ENCODE measurements at places on chromosomes 6 and 20. TPM values are rescaled to one million over a fixed set of nuclear protein-coding genes. Genes with fewer than 3 reads are reported as not detected.

BACH2 gene
- total RNA-seq = 66.9 TPM

TCP11 gene
- total RNA-seq = not detected

- DNase-seq = no peak
Measured at GRCh38 chr6:56043761-56044160, 168.4 kb upstream of the BMP5 start.

SUMO4 gene
- 3.7 TPM for total RNA-seq

- DNase-seq = no peak
Measured at GRCh38 chr20:41717483-41717882, 99.3 kb upstream of the CHD6 start.

DNA sequence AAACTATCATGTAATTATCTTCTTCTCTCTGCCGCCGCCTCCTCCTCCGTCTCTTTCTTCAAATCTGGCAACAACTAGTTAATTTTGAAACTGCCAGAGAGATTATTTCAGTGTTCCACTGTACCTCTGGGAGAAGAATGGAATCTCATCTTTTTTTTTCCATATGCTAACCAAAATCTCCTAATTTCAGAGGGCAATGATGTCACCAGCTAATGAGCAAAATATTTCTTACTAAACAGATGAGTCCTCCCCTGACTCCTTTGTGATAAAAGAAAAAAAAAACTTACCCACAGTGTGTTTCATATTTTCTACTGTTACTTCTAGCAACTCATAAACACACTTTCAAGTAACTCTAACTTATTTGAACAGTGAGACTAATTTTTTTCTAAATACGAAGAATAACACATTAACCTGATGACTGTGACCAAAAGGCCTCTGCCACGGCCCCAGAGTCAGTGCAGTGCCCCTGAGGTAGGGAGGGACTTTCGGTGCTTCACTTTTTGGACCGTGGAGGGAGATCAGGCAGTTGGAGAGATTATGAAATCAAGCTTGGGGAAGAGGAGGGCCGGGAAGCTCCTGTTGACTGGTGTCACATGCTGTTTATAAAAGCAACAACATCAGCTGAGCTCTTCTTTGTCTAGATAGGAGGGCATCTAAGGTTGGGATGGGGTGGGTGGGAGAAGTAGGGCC lies 159.6 kb downstream of the SASH1 start:
- no peak for DNase-seq

TPMT gene
- 7.0 TPM for total RNA-seq

- no peak for DNase-seq
Measured at GRCh38 chr20:2382833-2383232, 2.1 kb downstream of the TGM6 start.

NKX2-4 gene
- not detected for total RNA-seq

DNA sequence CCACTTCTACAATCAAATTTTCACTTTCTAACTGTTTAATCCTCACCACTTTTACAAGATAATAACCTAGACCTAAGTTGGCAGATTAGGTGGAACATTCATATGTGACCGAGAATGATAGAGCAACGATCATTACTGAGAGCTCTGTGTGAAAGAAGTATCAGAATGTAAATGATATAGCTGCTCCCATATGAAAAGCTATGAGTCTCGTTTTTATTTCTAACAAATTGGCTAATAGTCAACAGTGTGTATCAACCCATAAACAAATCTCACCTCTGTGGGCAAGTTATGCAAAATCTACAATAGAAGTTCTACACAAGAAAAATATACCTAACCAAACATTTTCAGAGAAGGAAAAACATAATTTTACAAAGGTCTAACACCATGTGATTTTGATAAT lies 3.7 kb downstream of the LGSN start:
- DNase-seq = no peak

GABRR1 gene
- not detected for total RNA-seq

ZC3H12D gene
- total RNA-seq = 39.0 TPM

Measured in activated CD8-positive, alpha-beta T cell treated with anti-CD3 and anti-CD28 coated beads for 36 hours (primary cell).